ENCODE measurements at places on chromosomes 1 and 21.

GRCh38 chr21:17668479-17669140 is 55.9 kb upstream of the BTG3 start:
- no peak for DNase-seq

DNA sequence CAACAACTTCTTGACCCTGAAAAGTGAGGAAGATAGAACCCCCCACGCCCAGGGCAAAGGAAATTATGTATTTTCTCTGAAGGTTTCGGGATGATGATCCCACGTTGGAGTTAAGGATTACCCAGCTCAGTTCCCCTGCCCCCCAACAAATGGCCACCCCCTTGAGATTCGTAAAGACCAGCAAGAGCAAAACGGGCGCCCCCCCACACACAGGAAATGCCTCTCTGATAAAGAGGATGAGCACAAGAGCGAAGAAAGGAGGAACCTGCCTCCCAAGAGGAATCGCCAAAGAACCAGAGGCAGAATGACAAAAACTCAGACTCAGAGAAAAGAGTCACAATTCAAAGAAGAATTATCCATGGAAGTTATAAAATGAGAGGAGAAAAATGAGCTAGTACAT is 576.9 kb downstream of the MATN1 start:
- DNase-seq = no peak

DNA sequence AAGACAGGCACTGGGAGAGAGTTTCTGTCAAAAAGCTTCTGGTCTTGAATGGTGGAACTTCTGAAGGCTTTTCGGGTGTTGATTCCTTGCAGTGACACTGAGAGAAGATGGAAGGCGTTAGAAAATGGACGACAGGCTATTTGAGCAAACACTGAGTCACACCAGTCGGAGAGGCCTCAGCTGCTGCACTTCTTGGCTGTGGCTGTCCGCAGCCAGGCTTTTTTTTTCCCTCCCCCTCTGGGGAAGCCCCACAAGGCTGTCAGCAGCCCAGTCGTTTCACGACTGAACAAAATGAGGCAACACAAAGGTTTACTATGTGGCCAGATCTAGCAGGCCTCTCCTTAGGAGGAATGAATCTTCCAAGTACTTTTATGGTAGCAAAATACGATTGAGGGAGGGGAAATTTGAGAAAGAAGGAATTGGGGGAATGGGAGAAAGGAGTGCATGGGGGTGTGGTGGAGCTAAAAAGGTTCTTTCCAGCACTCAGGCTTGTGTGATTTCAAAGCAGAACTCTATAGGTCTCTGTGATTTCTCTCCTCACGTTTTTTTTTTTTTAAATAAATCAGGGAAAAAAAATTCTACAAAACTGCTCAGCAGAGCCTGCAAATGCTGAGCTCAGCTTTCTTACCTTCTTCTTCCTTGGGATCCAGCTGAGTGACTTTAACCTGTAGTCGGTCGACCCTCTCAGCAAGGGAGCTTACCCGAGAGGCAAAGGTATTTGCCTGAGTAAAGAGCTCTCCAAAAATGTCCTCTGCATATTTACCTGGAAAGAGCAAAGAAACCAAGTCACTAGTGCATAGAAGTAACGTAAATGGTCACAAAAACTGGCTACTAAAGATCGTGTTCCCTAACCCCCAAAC is 26.1 kb downstream of the GPR3 start:
- peak; percentile 87 for DNase-seq

- no peak for DNase-seq
Observed at GRCh38 chr1:186175588-186175987, 199.5 kb downstream of the TPR start.

GRCh38 chr1:64519901-64520300 is 50.0 kb downstream of the CACHD1 start:
- DNase-seq = no peak

DNA sequence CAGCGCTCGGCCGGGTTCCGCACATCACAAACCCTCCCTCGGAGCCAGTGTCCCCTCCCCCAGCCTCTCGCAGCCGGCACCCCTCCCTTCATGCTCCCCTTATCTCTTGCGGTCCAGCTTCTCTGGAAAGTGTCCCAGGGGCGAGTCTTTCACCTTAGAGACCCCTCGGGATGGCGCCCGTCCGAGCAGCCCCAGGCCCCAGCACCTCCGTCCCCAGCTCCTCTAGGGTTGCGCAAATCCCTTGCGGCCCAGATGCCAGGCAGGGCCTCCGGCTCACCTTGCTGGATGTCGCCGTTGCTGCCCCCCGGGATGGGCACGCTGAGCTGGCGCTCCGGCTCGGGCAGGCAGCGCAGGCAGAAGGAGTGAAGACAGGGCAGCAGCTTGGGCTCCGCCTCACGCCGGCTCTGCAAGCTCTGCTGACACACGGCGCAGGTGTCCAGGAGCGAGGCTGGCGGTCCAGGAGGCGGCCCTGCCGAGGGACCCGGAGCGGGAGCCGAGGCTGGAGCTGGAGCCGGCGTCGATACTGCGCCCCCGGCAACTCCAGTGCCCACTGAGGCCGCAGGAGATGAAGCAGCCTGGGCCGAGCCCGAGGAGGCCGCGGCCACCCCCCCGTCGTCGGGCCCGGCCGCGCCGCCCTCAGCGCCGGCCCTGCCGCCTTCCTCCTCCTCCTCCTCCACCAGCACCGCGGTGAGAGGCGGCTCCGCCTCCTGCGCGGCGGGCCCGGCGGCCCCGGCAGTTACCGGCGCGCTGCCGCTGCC is 550 bp downstream of the TRIM33 start:
- peak; percentile 82 for DNase-seq

GRCh38 chr1:156616463-156616862 is 2.8 kb upstream of the HAPLN2 start:
- peak; percentile 52 for DNase-seq

GRCh38 chr1:20733360-20733975 is 965 bp upstream of the SH2D5 start:
- DNase-seq = peak; percentile 56

DNA sequence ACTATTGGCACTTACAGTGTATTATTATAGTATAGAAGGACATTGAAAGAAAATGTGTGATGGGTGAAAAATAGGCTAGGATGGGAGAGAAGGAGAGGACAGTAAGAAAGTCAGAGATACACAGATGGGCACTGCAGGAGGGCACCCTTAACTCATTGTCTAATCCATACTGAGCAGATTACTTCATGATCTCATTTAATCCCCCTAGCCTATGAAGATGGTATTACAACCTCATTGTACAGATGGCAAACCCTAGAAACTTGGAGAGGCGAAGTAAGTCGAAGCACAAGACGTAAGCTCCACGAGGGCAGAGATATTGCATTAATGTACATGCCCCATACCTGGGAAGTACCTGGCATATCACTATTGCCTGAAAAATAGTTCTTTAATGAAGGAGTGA is 346.9 kb upstream of the DAB1 start:
- no peak for DNase-seq

DNA sequence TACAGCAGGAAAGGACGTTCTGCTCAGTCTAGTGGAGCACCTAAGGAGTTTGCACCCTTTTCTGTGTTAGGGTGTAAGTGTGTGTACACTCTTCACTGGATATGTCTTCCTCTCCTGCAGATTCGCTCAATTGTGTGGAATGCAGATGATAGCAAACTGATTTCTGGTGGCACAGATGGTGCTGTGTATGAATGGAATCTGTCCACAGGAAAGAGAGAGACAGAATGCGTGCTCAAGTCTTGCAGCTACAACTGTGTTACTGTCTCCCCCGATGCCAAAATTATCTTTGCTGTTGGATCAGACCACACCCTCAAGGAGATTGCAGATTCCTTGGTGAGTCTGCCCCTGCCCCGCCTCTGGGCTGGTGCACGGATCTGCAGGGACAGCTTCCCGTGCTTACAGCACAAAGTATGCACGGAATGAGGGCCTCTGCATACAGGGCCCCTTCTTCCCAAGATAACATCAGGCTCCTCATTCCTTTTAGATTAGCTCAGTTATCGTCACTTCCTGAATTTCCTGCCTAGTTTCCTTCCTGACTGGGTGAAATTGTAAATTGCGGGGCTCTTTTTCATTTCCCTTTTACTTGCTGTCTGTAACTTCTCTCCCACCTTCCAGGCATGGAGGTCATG is 34.6 kb downstream of the CFAP57 start:
- DNase-seq = no peak

GRCh38 chr1:30756545-30757351 is 826 bp downstream of the LAPTM5 start:
- DNase-seq = peak; percentile 90

- DNase-seq = no peak
Observed at GRCh38 chr1:72896256-72896655, 613.9 kb upstream of the NEGR1 start.

DNA sequence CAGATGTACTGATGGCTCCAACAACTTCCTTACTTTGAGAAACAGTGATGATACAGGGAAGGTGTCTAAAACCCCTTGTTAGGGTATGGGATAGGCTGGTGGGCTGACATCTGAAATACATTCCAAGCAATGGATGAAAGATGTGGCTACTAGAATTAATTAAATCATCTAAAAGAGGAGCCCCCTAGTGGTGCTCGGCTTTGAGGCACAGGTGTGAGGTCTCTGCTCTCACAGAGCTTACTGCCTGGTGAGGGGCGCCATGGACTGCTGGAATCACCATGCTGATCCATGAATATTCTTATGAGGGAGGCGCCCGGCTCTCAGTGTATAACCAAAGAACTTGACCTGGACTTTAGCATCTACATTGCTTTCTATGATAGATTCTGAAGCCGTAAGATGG is 48.5 kb downstream of the GNG4 start:
- peak; percentile 68 for DNase-seq

DNA sequence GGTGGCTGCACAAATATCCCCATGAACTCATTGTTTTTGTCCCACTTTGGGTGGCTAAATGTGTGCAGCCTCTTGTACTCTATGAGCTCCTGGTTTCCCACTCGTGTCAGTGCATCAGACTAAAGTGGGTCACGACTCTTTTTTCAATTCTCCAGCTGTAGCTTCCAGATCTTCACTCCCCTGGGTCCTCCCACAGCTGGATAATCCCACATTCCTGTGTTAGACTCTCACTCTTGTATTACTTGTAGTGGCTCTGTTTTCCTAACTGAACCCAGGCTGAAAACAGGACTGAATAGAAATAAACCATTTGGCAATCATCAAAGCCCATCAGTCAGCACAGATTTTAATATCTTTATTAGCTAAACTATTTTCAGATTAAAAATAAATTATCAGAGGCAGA is 60.4 kb downstream of the UBE2U start:
- no peak for DNase-seq

DNA sequence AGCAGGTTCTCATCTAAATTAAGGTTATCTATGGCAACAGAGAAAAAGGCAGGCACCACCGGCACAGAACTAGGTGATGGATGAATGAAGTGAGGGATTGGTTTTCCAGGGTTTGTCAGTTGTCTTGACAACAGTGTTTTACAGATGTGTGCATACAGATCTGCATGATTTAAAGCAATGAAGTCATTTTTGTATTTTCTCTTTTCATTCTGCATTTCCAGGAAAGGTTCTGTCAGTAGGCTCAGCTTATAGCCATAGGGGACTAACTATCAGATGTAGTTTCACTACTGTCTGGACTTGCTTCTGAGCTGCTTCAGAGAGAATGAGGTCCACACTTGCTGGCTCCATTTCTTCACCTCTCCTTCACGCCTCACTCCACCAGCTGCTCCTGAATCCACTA is 98.2 kb upstream of the LMO4 start:
- DNase-seq = no peak

GRCh38 chr1:202890392-202890791 is 1.4 kb upstream of the RABIF start:
- DNase-seq = no peak

GRCh38 chr21:45228171-45228641 is 59.5 kb downstream of the POFUT2 start:
- peak; percentile 83 for DNase-seq

DNA sequence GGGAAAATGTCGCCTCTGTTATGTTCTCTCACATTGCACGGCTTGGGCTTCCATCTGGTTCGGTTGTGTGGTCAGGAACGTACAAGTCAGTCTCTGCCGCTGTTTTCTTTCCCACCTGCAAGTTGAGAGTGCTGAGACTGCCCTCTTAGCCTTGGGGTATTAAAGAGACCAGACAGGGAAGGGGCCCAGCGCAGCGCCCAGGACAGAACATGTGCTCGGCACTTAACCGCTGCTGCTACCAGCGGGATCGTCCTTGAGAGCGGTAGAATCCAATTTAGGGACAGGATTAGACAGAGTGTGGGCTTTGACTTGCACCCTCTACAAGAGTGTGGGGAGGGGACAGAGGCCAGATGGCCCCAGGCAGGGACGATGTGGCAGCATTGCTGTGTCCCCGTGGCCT is 17.7 kb upstream of the AGPAT3 start:
- DNase-seq = no peak

DNA sequence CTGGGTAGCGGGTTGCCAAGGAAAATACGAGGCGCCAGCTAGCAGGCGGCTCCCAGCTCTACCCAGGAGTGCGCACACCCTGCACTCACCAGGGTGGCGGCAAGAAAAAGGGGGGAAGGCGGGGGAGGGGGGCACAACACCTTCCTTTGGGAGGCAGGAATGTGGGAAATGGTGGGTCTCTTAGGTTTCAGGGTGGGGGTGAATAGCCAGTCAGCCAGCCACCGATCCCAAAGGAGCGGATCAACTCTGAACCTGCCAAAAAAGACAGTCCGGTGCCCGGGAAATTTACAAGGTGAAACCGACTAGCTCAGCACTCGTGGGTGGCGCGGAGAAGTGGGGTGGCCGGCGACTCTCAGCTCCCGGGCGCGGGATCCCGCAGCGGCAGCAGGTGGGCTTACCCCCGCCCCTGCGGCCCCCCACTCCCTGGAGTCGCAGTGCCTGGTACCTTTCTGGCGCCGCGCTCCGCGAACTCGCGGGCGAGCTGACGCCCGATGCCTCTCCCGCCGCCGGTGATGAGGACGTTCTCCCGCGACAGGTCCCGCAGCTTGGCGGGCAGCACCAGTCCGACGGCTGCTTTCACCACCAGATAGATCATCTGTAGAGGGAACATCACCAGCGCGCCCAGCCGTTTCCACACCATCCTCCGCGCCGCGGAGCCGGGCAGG is 1.2 kb downstream of the DHRS3 start:
- DNase-seq = peak; percentile 81

DNA sequence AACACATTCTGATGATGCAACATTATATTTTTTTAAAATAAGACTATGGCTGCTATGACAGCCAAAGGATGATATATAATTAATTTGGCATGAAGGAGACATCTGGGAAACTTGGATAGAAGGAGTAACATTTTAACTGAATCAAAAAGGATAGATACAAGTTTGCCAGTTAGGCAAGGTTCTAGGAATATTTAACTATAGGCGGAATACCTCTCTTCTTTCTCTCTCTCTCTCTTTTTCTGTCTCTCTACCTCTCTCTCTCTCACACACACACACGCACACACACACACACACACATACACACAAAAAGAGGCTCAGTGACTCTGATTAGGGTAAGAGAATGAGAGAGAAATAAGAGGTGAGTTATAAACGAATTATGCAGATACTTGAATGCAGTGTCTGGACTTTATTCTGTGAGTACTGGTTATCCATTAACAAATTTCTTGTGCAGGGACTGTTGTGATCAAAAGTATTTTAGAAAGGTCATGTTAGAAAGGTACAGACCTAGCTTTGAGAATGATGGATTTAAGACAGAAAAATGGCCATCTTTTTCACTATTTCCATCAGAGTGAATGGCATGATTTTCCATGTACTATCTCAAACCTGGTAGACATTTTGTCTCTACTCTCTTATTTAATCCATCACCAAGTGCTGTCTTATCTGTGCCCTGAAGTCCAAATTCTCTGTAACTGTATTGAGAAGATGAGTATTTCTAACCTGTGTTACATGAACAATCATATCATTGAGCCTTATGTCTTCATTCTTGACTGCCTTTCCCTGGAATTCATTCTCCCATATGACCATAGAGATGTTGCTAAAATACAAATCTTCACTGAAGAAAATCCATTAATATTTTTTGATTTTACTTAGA is 1106.9 kb upstream of the ADGRL4 start:
- DNase-seq = no peak

All from activated CD4-positive, alpha-beta T cell treated with anti-CD3 and anti-CD28 coated beads, Interleukin-2, amount 10 ng/mL, durations not matched to agents 24 days and 14 days (primary cell).